ENCODE measurements at places on chromosomes 2 and 18.

GRCh38 chr2:106996171-106996769, 110.3 kb upstream of the ST6GAL2 start:
- DNase-seq = peak; percentile 33

DNA sequence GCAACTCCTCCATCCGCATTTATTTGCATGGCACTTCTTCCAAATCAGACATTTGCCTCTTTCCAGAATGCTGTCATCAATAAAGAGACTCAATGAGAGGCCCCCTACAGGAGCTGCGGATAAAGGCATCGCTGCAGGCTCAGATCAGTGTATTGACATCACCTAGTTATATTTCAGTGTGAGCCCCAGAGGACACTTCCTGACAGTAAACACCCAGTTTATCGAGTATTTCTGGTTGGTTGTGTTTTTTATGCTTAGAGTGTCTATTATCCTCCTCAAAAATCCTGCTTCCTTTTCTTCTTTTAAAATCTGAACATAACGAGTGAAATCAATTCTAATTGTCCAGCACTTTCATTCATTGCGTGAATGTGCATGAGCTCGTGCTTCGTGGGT, 38.8 kb downstream of the NRP2 start:
- no peak for DNase-seq

DNA sequence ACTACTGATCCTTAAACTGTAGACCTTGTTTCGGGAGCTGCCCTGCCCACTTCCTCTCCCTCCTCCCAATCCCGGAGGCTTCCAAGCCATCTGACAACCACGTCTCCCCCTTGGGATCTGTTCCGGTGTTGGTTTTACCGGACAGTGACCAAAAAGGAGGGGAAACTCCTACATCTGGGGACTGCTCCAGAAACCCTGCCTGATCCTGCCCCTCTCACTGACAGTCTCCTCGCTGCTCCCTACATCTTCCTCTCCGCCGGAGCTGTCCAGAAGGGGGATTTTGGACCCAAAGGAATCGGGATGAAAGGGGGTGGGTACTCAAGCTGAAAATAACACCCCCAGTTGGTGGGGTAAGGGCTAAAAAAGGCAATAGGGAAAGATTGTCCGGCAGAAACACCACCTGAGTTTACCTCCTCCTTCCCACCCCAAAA, 1.5 kb downstream of the INO80D start:
- peak; percentile 69 for DNase-seq

- no peak for DNase-seq
These were observed 29.4 kb downstream of the PSTPIP2 start for GRCh38 chr18:46042571-46043123.

DNA sequence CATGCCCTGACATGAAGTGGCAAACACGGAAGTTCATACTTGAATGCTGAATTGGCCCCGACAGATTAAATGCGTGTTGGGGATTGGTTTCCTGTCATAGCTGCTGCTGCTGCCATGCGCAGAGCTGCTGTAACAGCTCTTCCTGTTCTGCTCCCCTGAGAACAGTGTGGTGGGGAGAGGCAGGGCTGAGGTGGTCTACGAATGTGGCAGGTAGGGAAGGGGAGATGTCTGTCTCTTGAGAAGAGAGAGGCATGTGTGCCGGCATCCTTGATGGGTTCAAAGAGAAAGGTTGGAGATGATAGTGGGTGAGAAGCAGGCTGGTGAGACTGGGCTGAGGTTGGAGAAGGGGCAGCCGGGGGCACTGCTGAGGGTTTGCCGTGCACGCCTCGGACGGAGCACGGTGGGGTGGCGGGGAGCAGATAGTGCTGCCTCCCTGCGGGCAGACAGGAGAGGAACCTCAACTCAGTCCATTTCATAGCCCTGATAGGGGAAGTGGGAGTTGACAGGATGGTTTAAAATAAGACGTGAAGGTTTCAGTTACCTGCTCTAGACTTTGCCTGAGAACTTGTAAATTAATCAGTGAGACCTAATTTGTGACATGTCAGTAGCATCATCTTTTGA, 46.1 kb downstream of the TMEM185B start:
- DNase-seq = no peak

DNA sequence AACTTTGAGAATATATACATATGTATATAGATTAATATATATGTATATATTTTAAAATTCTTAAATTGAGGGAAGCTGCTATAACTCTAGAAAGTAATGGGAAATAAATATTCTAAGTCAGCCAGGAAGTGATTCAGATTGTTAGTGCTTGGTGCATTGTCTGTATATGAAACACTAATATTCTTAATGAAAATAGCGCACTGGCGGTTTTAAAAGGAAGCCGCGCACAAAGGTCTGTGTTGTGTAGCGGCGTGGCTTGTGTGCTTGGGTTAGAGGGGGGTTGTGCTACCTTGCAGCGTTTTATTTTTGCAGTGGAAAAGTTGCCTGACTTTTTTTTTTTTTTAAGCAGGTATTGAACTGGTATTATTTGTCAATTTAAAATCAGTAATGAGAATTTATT, 11.3 kb downstream of the TSHZ1 start:
- DNase-seq = no peak
